Effector memory CD8-positive, alpha-beta T cell (primary cell): ENCODE measurements at places on chromosomes 11 and 22.
A peak's percentile ranks its signal among the peaks of the same experiment; 100 is the strongest.

DNA sequence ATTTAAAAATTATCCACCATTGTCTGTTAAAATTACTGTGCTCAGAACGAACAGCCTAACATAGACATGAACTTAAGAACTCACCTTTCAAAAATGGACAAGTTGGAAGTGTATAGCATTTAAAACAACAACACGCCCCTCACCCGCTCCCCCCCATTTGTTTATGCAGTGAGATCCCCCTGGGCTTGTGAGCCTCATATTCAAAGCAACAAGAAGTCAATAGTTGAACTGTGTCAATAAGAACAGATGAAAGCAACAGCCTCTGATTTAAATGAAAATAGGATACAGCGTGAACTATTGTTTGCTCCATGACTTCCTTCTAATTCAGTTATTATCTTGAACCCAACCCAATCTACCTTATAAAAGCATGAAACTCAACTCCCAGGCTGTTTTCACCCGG is 314.2 kb downstream of the BLID start:
- DNase-seq, result no peak

- no peak for DNase-seq
These were observed 60.5 kb upstream of the FGF3 start for GRCh38 chr11:69879729-69880005.

DNA sequence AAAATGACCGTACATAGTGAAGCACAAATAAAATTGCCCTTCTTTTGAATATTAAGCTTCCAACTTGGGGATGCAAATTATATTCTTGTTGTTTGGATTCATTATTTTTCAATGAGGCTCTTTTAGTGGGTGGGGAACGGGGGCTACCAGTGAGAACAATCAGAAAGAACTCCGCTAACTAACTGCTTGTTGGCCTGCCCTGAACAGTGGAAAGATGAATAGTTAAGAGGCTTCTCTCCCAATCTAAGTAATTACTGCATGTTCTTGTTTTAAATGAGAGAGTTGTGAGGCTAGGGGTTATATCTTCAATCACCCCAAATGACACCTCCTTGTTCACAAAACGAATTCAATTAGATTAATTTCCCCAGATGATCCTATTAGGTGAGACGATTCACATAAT is 322.0 kb downstream of the FAT3 start:
- no peak for DNase-seq

DNA sequence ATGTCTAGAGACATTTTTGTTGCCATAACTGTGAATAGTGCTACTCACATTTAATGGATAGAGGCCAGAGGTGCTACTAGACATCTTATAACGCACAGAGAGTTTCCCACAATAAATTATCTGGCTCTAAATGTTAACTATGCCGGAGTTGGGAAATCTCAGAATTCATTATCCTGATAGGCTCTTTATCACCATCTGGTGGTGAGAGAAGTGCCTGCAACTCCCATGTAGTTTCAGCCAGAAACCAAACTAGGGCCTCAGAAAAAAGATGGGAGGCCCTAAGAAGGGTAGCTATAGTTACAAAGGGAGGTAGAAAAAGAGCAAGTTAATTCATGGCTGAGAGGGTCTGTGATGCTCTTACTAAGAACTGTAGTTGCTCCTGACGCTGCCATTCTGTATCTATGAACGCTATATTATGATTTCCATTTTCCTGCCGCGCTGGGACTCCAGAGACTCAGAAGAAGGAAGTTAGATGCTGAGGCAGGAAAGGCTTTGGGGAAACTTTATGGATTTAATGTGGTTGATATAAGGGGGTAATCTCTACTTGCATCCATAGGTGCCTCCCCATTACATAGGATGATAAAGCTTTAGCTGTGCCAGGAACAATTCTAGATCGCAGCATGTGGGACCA is 22.9 kb upstream of the MRPL17 start:
- DNase-seq, result peak; percentile 38

DNA sequence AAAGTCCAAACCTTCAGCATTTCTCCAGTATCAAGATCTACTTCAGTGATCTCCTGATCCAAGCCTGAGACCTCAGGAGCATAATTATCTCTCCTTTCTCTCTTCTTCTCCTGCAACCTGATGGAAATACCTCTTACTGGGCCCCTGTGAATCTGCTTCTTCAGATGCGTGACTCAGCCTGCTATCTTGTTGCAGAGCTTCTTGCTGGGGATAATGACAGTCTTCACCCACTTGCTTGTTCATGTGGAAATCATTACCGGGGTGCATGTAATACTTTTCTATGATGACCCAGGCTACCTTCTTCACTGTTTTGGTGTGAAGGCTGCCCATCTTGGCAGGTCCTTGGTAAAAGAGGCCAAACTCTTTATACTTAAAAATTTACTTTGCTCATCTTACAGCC is 140.0 kb upstream of the POU2AF2 start:
- DNase-seq, result no peak

- no peak for DNase-seq
These were observed 16.4 kb upstream of the KCTD14 start for GRCh38 chr11:78039391-78039918.

DNA sequence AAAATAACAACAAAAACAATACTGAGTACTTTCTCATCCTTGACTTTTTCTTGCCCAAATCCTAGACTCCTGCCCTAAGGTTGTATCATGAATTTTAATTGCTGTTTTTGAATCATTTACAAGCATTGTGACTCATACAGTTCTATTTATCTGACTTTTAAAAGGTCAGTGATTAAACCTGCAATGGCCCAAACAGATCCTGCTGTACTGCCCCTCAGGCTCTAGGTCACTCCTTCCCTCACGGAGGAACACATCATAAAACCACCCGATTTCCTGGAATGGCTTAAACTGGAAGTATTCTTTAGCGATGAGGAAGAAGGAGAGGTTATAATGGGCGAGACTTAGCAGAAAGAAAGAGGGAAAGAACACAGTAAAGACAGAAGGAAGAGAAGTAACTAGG is 12.3 kb downstream of the ARFGAP3 start:
- no peak for DNase-seq

DNA sequence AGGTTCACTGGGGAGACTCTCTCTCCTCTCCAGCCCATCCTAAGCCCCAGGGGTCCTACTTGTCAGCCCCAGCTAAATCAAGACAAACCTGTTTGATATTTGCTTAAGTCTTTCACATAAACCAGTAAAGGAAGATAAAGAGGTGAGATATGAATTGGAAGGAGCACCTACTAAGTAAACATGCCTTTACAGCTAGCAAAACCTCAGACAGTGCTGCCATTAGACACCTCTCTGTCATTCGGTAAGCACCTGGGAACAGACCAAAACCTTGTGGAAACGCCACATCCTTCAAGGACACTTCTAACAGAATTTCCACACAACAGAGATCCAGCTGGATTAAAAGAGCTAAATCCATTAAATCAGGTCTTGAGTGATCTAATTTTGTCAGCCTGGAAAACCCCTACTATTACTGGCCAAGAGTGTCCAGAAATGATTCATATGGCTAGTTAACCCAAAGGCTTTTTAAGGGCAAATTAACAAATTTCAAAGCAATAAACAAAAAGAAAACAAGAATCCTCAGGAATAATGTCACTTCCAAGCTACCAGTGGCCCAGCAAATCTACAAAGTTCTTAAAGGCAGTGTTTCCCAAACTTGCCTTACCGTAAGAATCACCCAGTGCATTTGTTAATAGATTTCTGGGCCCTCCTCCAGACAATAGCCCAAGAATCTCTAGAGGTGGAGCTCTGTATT is 2.4 kb downstream of the VPS37C start:
- no peak for DNase-seq

GRCh38 chr11:18720091-18720807 is 5.7 kb downstream of the IGSF22 start:
- DNase-seq, result no peak

GRCh38 chr11:74388678-74389327 is 9.4 kb downstream of the PGM2L1 start:
- peak; percentile 70 for DNase-seq
